AG08395 (cell line): ENCODE measurements at places on chromosomes 1 and 21.

GRCh38 chr21:28936721-28937120 lies 56.0 kb downstream of the LTN1 start:
- DNase-seq = no peak

DNA sequence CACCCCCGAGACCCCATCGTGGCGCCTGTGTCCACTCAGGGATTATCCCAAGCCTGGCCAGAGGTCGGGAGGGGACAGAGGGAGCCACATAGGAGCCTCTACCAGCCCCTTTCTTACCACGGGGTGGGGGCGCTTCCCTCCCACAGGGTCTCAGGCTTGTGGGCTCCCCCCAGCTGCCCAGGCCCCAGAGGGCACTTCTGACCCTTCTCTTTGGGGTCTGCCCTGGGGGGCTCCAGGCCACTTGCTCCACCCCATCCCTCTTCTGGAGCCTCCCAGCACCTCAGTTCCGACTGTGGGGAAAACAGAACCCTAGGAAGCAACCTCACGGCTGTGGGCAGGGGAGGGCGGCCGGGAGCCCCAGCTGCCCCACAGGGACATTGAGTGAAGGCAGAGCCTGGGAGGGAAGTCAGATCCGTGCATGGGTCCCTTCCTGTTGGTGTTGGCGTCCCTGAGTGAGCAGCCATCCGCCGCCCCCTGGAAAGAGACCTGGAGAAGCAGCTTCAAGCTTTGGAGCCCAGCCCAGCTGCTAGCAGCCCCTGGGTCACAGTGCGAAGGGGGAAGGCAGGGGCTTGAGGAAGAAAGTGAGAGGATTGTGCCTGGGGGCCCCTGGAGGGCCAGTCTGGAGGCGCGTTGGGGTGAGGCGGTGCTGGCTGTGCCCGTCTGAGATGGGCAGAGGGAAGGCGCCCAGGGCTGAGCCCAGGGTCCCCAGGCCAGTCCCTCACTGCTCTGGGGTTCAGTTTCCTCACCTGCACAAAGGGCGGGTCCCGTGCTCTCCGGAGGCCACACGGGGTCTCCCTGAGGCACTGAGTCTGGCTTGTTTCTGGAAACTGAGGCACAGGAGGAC lies 22.1 kb downstream of the RRP1 start:
- DNase-seq = no peak

GRCh38 chr1:164637461-164638375 lies 78.7 kb downstream of the PBX1 start:
- DNase-seq = peak; percentile 79

- DNase-seq = no peak
These were observed 1.8 kb downstream of the LAPTM5 start for GRCh38 chr1:30755746-30756145.

DNA sequence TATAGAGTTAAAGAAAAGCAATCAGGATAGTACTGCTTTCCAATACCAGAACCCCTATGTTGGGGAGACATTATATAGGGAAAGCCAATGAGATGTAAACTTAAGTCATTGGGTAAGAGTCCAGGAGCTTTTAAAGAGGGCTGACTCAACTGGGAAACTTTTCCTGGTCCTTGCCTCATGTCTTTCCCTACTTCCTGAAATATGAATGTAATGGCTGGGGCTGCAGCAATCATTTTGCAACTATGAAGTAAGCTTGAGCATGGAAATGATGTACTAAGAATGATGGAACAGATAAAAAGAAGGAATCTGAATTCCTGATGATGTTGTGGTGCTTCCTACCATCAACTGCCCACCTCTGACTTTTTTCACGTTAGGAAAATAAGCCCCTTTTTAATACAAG lies 55.7 kb downstream of the WDR3 start:
- no peak for DNase-seq

DNA sequence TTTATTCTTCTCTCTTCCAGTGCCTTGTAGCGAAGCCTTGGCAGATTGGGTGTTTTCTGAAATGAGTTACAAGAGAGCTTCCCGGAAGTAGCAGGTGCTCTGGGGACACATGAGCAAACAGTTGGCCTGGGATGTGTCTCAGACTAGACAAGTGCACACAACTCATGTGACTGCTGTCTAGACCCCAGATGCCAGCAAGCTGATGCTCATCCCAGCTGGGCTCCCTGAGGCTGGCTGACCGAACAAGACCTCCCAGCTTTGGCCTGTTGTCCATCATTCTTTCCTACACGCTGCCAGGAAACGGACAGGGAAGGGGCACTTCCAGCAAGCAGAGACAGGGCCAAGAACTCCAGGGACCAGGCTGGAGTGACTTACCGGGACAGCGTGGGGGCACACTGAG lies 18.7 kb upstream of the CSF1 start:
- DNase-seq = no peak

DNA sequence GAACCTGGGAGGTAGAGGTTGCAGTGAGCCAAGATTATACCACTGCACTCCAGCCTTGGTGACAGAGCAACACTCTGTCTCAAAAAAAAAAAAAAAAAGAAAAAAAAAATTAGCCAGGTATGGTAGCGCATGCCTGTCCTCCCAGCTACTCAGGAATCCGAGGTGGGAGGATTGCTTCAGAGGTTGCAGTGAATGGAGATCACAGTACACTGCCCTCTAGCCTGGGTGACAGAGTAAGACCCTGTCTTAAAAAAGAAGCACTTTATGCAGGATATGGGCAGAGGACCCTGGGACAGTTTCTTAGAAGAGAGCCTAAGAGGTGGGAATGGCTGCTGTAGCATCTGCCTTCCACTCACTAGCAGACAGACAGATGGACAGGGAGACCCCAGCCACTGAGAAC lies 23.0 kb downstream of the IQGAP3 start:
- DNase-seq = no peak

DNA sequence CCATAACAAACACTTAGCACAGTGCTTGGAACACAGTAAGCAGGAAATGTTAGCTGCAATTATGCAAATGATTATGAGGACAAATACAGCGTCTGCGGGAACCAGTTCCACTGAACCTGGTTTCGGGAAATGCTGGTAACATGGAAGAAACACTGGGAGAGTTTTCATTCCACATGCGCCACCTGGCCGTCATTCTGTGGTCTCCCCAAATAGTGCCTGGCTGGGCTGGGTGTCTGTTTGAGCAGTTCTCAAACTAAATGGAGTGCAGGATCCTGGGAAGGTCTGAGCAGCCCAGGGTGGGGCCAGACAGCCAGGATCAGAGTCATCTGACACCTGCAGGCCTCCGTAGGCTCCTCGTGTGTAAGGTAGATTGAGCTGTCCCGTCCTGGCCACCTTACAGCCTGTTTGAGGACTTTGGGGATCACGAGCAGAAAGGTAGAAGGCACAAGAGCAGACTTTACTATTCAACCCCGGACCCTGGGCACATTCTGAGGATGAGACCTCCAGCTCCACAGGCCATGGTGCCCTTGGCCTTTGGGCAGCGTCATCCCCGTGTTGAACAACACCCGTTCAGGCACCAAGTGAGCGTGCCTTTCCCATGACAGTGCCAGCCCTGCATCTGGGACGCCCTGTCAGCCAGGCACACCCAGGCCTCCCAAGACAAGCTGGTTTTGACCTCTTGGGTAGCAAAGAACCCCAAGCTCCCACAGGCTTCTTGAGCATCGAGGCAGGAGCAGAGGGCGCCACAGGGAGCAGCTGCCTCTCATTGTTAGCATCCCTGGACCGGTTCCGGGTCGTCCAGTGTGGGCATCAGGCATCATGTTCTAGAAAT lies 101.9 kb downstream of the PRDM2 start:
- no peak for DNase-seq

DNA sequence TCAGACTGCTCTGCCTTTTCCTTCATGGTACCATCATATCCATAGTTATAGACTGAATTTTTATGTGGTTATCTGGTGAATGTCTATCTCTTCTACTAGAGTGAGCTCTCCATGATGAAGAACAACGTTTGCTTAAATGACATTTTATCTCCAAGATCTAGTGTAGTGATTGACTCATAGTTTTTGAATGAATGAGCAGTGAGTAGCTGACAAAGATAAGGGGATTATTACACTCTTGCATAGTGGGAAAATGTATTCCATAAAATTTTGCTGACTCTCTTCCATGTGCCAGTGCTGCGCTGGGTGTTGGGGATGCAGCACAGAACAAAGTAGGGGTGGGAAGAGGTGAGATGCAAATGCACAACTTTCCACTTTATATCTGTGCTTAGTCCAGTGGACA lies 147.7 kb downstream of the TGFB2 start:
- no peak for DNase-seq

DNA sequence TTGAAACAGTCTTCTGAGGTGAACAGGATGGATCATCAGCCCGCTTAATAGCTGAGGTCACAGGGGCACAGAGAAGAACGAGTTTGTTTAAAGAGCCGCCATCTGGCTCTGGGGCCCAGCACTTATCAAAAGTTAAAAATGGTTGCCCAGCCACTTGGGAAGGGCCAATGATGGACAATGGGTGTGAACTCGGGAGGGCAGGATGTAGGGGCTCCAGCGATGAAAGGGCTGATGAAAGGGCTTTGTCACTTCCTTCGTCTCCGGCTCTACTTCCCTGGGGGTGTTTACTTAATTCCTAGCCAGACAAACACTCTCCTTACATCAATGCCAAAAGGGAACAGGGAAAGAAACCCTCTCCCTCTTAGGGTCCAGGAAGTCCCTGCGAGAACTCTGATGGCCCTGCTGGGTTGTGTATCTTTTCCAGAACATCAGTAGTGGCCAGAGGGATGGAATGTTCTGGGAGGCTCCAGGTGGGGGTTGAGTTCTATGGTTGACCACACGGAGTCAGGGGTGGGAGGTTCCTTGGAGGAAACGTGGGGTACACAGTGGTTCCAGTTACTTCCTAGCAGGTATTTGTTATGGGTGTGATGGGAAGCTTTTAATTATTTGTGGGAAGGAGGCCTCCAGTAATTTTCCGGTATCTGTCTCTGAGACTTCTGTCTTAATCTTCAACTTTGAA lies 9.0 kb upstream of the ABCG1 start:
- DNase-seq = no peak

DNA sequence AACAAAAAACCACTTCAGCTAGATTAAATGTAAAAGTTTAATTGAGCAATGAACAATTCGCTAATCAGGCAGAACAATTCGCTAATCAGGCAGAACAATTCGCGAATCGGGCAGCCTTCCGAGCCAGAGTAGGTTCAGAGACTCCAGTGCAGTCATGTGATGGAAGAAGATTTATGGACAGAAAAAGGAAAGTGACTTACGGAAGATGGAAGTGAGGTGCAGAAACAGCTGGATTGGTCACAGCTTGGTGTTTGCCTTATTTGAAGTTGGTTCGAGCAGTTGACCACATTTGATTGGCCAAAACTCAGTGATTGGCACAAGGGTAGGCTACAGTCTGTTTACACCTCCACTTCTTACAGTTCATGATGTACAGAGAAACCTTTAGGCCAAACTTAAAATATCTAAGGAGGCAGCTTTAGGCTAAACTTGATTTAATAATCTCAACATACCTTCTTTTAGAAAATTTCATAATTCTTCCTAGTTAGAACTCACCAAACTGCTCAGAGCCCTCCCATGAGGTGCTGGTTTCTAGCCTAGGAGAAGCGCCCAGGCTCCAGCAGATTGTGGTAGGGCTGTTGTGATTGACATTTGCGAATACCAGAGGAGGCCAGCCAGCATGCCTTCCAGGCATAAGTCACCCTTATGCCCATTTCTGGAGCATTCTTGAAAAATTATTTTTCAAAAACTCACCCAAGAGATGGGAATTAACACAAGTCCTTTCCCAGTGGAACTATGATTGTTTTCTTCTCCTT lies 22.8 kb upstream of the KCNC4 start:
- DNase-seq = peak; percentile 65

DNA sequence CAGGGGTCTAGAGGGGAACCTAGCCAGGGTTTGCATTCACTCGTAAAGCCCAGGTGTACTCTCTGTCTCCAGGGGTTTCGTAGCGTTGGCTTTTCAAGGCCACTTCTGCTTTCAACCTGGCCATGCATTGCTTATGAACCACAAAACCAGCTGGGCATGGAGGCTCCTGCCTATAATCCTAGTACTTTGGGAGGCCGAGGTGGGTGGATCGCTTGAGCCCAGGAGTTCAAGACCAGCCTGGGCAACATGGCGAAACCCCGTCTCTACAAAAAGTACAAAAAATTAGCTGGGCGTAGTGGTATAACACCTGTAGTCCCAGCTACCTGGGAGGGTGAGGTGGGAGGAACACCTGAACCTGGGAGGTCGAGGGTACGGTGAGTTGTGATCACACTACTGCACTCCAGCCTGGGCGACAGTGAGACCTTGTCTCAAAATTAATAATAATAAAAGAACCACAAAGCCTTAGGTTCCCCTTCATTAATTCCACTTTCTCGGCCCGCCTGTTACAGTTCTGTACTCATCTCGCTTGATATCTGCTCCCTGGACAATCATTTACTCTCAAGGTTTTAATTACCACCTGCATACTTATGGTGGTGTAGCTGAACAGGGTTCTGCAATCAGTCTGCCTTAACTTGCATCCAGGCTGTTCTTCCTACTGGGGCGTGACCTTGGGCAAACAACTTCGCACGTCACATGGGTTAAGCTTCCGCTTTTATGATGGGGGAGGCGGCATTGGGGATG lies 6.1 kb downstream of the SLC16A4 start:
- no peak for DNase-seq

- no peak for DNase-seq
These were observed 226.2 kb downstream of the KIF26B start for GRCh38 chr1:245380790-245381535.

DNA sequence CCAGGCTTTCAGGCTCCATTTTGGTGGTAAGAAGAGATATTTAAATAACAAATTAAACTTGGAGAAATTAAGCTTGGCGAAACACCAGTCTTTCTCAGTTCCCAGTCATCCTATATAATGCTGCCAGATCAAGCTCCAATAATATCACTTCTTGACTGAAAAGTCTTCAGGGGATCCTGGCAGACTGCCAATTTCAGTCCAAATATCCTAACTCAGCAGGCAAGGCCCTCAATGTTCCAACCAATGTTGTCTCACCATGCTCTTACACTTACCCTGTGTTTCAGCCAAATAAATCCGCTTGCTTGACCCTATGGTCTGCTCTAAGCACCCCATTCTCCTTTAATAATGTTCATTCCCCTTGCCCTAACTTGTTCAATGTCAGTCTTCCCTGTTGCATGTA lies 39.9 kb upstream of the BCL10 start:
- no peak for DNase-seq

GRCh38 chr1:154595621-154596020 lies 12.4 kb downstream of the ADAR start:
- DNase-seq = no peak
